ENCODE measurements at places on chromosomes 6 and 20.
A peak's percentile ranks its signal among the peaks of the same experiment; 100 is the strongest.

- DNase-seq, result no peak
These were observed 66.2 kb downstream of the ROS1 start for GRCh38 chr6:117359581-117359980.

DNA sequence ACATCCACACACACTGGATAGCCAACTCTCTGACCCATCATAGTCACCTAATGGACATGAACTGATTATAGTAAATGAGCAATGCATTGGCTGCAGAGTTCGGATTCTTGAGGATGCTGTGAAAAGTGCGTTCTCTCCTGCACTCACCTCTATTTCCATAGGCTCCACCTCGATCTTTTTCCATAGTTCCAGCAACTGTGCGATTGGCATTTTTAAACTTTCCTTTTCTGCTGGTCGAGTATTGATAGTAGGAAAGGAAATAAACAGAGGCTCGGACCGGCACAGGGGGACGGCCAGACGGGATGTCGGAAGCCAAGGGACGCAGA is 94.4 kb downstream of the RNASET2 start:
- no peak for DNase-seq

DNA sequence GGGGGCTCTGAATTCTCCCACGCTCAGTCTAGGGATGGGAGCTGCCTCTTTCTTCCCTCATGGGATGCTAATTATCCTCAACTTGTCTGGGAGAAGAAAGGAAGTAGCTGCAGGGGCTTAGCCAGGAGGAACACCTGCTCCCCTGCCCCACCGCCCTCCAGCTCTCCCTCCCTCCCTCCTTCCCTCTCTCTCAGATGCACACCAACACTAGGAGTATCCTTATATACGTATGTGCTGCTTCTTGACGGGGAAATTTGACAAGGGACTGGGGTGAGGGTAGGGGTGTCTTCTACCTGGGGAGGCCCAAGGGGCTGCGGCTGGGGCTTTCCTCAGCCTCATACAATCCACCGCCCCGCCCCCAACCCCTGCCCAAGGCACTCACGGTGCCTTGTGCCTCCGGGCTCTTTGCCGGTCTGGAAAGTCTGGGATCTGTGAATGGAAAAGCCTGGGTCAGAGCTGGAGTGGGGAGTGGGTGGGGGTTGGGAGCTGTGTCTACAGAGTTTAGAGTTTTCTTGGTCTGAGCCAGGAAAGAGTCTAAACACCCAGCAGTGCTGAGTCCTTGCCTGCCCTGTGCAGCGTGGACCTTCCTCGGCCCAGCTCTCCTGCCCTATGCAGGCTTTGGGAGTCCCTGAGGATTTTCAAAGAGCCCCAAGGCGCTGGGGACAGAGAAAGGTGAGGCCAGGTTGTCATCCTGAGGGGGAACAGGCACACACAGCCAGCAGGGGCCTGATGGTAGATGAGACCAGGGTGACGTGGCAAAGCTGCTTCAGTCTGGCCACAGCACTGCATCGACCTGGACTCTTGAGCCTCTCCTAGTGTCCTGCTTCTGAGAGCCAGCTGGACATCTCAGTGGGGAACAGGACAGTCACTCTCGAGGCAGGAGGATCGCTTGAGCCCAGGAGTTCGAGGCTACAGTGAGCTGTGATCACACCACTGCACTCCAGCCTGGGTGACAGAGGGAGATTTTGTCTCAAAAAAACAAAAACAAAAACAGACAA is 29.3 kb upstream of the EMILIN3 start:
- DNase-seq, result no peak

GRCh38 chr6:116536216-116536621 is 9.3 kb downstream of the TRAPPC3L start:
- peak; percentile 62 for DNase-seq

DNA sequence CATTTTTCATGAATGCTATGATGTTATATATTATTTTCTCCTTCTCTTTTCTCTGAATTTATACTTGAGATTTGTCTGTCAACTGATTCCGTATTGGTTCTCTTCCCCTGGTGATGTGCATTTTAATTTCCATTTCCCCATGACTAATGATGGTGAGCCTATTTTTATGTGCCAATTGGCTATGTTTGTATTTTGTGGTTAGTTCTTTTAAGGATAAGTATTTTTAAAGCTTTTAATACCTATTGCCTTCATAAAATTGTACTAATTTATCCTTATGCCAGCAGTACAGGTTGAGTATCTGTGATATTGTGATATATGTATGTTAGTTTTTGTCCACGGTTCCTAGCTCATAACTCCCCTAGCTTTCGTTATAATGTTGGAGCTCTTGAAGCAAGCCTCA is 2.8 kb downstream of the POLH start:
- DNase-seq, result no peak

- no peak for DNase-seq
These were observed 2.3 kb downstream of the RBM38 start for GRCh38 chr20:57393321-57394120.

- DNase-seq, result no peak
These were observed 31.7 kb upstream of the KCNK5 start for GRCh38 chr6:39260953-39261352.

DNA sequence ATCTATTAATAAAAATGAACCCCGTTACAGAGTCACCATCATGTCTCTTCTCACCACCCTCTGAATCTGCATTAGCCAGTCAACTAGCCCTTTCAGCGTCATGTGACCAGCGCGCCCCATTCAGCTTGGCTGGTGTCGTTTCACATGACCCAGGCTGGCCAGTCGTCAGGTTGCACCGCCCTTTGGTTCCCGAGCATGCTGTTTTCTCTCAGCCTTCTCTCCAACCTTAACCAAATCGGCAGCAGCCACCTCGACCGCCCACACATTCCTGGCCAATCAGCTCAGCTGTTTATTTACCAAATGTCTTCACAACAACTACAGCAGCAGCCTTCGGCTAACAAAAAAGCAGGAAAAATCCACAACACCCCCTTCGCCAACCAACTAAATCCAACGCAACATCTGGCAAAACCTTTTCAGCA is 5.6 kb downstream of the SRSF3 start:
- peak; percentile 56 for DNase-seq

- no peak for DNase-seq
These were observed 21.0 kb upstream of the STX16 start for GRCh38 chr20:58630063-58630462.

GRCh38 chr20:40953856-40954255 is 74.8 kb upstream of the TOP1 start:
- DNase-seq, result no peak

GRCh38 chr6:21937466-21937865 is 343.9 kb downstream of the SOX4 start:
- no peak for DNase-seq

DNA sequence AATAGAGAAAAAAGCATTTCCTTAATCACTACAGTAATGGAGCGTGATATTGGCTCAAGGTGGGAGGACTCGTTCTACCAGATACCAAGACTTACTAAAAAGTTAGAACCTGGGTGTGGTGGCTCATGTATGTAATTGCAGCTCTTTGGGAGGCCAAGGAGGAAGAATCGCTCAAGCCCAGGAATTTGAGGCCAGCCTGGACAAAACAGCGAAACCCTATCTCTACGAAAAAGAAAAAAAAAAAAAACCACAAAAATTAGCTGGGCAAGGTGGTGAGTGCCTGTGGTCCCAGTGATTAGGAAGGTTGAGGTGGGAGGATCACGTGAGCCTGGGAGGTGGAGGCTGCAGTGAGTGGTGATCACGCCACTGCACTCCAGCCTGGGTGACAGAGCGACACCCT is 24.0 kb upstream of the ATRN start:
- no peak for DNase-seq

DNA sequence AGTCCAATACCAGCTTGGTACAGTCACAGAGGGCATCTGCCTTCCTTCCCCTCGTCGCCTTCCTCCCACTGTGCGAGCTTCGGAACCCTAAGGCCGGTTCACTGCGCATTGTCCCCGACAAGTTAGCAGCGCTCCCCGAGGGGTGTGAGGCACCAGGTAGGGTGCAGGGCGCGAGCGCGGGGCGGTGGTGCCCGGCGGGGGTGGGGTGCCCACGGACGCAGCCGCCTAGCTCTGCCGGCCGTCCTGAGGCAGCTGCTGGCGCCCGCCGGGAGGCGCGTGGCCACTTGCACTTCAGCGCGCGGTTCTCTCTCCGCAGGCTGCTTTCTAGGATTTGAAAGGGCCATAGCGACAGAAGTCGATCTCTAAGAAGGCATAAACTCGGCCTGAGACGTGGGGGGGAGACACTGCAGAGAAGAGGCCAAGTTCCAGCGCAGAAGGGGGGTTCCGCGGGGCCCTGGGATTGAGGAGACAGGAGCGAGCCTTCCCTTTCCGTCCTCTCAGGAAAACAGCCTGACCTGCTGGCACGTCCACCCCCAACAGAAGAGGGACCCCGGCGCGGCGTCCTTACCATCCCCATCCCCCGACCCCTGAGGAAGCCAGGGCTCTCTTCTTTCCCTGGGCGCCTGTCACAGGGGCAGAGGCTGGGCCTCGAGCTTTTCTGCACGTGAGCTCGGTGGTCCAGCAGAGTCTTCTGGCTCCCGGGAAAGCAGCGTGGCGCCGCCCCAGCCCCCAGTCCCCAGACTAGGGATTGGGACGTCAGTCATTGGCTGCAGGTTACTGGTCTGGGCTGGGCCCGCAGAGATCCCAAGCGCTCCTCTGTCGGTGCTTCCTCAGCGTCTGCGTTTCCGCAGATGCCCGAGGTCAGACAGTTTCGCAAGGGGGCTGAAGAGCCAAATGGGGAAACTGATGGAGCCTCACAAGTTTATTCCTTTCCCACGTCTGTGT is 15.6 kb upstream of the PRDM13 start:
- DNase-seq, result no peak

- DNase-seq, result no peak
These were observed 34.9 kb upstream of the FOXA2 start for GRCh38 chr20:22619272-22619671.

GRCh38 chr6:122754191-122754731 is 25.3 kb upstream of the FABP7 start:
- DNase-seq, result no peak

- no peak for DNase-seq
These were observed 1.5 kb upstream of the ASF1A start for GRCh38 chr6:118892355-118892991.

- DNase-seq, result no peak
These were observed 50.4 kb downstream of the TCP11 start for GRCh38 chr6:35090734-35091133.
